ENCODE measurements at places on chromosomes 4 and X. TPM values are rescaled to one million over a fixed set of nuclear protein-coding genes. Genes with fewer than 3 reads are reported as not detected.

RXFP1 gene
- total RNA-seq, result 7.9 TPM

DNA sequence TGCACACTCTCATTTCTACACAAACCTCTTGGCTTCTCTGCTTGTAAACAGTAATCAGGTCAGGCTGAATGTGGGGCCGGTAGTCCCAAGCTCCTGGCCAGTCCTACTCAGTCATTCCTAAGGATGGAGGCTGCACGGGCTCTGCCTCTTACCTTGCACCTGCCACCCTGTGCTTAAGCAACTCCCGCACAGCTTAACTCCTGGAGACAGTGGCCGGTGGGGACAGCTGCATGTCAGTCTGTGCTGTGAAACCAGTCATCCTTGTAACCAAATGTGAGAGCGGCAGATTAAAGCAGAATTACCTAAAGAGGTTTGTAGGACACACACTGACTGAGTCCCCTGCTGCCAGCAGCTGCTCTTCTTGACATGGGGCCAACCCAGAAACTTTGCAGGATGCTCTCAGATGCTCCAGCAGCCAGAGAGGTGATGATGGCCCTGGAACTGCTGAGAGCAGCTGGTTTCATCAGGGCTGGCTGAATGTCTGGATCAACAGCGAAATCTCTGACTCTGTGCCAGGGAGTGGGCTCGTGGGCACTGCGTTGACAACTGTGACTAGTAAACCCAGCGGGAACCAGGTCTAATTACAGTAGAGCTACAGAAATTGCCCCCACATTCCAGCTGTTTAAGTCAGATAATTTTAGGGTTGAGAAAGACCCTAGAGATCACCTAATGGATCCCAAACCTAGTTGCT, 123.7 kb downstream of the ANAPC4 start:
- no peak for DNase-seq
- no peak overlapping the region for H3K4me3 ChIP-seq
- no peaks in the 10 kb centered on the region for H3K27me3 ChIP-seq
- H3K27ac ChIP-seq, result no peak overlapping the region

- H3K36me3 ChIP-seq, result no peaks in the 10 kb centered on the region
- no peaks in the 10 kb centered on the region for H3K27me3 ChIP-seq
These were observed 1.8 kb downstream of the ZNF674 start for GRCh38 chrX:46543441-46543840.

DNA sequence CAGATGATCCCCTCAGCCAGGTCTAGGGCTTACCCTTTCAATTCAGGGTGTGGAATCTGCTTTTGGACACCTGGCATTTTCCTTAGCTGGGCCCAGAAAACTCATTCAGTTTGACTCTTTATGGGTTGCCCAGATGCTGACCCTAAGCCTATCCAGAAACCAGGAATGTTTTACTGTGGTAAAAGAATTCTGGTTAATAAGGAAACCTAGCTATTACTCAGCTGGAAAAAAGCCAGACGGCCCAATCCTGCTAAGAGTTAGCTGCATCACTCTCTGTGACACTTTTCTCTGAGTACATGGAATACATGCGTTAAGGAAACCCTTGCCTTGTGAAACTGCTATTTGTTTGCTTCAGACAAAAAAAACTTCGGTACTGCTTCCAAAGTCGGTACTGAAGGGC, 28.0 kb downstream of the ING2 start:
- no peaks in the 10 kb centered on the region for H3K27me3 ChIP-seq
- H3K36me3 ChIP-seq, result no peaks in the 10 kb centered on the region
- H3K4me1 ChIP-seq, result no peaks in the 10 kb centered on the region
- DNase-seq, result no peak
- H3K27ac ChIP-seq, result no peak overlapping the region

MND1 gene
- not detected for total RNA-seq

- no peaks in the 10 kb centered on the region for H3K4me1 ChIP-seq
- H3K36me3 ChIP-seq, result peaks cover 10% of the 10 kb centered on the region
- no peak for DNase-seq
- no peak overlapping the region for H3K27ac ChIP-seq
These were observed 60.2 kb downstream of the PDGFRA start for GRCh38 chr4:54289316-54289715.

VEGFC gene
- 19.0 TPM for total RNA-seq

ZAR1 gene
- total RNA-seq, result 0.55 TPM

- H3K4me1 ChIP-seq, result no peaks in the 10 kb centered on the region
- H3K27me3 ChIP-seq, result no peaks in the 10 kb centered on the region
- H3K4me3 ChIP-seq, result no peak overlapping the region
- no peak overlapping the region for H3K27ac ChIP-seq
These were observed 1216.1 kb downstream of the FSTL5 start for GRCh38 chr4:160947653-160948052.

Data from upper lobe of right lung (tissue), 1 donor.